Large intestine (tissue), 12 donors: ENCODE measurements at places on chromosomes 2 and 18. TPM values are rescaled to one million over a fixed set of nuclear protein-coding genes. Genes with fewer than 3 reads are reported as not detected.

GRCh38 chr2:223669453-223670225, 67.5 kb upstream of the SCG2 start:
- H3K27me3 ChIP-seq: no peaks in the 10 kb centered on the region
- no peak overlapping the region for H3K27ac ChIP-seq
- H3K4me3 ChIP-seq: no peak overlapping the region
- no peaks in the 10 kb centered on the region for H3K4me1 ChIP-seq
- DNase-seq: no peak
- no peaks in the 10 kb centered on the region for H3K36me3 ChIP-seq

DNA sequence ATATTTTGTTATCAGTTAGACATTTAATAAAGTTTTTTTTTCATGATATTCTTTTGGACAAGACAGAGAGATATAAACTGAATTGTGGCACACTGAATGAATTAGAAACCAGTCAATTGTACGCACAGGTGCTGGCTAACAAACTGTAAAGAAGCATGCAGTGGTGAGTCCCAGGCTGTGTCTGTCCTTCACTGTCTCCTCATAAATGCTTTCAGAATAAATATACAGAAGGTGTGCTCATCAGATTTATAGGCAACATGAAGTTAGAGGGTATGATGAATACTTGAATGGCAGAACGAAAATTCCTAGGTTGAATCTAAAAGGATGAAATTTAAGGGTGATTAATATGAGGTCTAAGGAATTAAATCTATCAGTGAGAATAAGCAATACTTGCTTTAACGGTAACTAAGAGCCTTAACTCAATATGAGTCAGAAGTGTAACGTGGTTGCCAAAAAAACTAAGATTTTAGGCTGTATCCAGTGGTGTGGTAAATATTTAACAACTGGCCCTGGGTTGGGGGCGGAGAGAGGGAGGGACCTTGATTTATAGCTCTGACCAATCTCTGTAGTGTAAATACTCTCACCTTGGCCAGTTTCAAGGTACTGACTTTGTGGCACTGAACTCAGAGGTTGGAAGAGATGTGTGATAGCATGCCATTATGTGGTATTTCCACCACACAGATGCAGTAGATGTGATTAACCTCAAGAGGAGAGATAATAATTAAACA, 41.9 kb upstream of the AAK1 start:
- no peak overlapping the region for H3K27ac ChIP-seq
- no peak for DNase-seq
- no peaks in the 10 kb centered on the region for H3K36me3 ChIP-seq
- H3K4me3 ChIP-seq: no peak overlapping the region
- no peaks in the 10 kb centered on the region for H3K4me1 ChIP-seq
- H3K27me3 ChIP-seq: no peaks in the 10 kb centered on the region

GRCh38 chr2:148653437-148653836, 8.9 kb downstream of the EPC2 start:
- H3K4me1 ChIP-seq: peaks cover 4% of the 10 kb centered on the region
- no peak overlapping the region for H3K27ac ChIP-seq
- no peak for DNase-seq
- H3K36me3 ChIP-seq: no peaks in the 10 kb centered on the region

DNA sequence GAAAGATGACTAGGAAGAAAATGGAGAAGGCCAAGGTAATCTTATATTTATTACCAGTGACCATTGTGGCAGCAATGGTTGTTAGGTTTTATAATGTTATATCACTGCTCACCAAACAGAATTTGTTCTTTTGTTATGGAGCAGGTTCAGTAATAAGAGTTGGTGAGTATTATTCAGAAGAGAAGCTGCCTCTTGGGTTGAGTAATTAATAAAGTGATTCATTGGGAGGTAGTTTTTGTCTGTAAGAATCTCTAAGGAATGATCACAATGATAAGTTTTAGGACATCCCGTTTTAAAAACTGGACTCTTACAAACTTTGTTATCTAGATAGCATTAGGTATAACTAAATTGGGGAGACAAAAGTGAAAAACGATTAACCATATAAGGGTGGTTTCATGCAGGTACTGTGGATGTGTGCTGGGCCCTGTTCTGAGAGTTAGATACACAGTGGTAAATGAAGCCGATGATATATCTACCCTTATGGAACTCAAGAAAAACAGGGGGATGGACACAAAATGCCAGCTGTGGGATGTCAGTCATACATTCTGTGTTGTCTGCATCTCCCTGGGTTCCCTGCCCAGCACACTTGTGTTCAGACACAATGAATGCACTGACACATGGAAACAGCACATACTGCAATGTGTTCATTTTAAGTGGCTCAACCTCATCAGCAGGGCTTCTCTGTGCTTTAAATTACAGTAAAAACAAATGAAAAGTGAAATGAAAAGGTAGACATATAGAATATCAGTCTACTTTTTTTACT, 7.5 kb downstream of the MAP4K4 start:
- no peaks in the 10 kb centered on the region for H3K27me3 ChIP-seq
- H3K4me3 ChIP-seq: no peak overlapping the region
- H3K27ac ChIP-seq: no peak overlapping the region
- H3K4me1 ChIP-seq: no peaks in the 10 kb centered on the region
- peaks cover 6% of the 10 kb centered on the region for H3K36me3 ChIP-seq
- no peak for DNase-seq

Gene AGXT
- 0.66 TPM for polyA plus RNA-seq
